GM19239 (cell line): ENCODE measurements at places on chromosomes 3 and 15.

DNA sequence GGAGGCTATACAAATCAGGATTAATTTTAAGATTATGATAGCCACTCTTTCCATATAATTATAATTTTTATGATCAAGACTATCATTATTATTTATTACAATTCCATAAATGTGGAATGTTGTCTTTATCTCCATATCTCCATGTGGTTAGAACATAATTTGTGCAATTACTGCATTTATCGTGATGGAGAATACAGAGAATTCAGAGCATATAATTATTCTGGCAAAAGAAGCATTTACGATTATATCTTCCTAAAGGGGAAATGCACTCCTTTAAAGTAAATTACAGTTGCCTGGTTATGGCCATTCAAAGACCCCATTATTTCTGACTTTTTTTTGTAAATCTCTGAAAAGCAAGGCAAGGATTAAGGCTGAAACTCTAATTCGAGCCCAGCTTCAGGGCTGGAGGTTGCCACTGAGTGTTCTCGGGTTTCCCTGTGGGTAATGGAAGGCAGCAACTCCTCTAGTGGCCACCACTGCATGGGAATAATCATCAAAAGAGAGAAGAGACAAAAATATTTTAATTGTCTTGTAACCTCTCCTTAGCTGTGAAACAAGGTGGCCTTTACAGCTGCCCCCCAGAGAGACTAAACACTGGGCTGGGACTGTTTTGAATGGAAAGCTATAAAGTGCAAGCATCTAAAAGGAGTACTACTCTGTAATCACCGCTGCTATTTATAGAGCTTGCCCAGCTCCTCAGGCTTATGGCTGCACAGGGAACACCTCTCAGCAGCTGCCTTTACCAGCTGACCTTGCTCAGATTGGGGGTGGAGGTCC is 59.8 kb upstream of the PRTG start:
- DNase-seq: no peak

GRCh38 chr3:171770689-171771620 is 39.3 kb downstream of the PLD1 start:
- DNase-seq: no peak

GRCh38 chr3:127410137-127410488 is 122.3 kb upstream of the PRR20G start:
- DNase-seq: no peak

GRCh38 chr3:23811185-23811527 is 5.4 kb downstream of the UBE2E1 start:
- DNase-seq: no peak

GRCh38 chr15:68258692-68259091 is 18.9 kb upstream of the FEM1B start:
- no peak for DNase-seq

- DNase-seq: no peak
These were observed 214.8 kb downstream of the KCNH8 start for GRCh38 chr3:19363071-19363470.

GRCh38 chr15:33454346-33454745 is 143.6 kb downstream of the RYR3 start:
- DNase-seq: no peak

- no peak for DNase-seq
These were observed 101.7 kb downstream of the LSM3 start for GRCh38 chr3:14280326-14280725.

- no peak for DNase-seq
These were observed 38.5 kb upstream of the TFRC start for GRCh38 chr3:196120291-196120951.

GRCh38 chr15:38672814-38673670 is 108.4 kb upstream of the RASGRP1 start:
- DNase-seq: no peak

DNA sequence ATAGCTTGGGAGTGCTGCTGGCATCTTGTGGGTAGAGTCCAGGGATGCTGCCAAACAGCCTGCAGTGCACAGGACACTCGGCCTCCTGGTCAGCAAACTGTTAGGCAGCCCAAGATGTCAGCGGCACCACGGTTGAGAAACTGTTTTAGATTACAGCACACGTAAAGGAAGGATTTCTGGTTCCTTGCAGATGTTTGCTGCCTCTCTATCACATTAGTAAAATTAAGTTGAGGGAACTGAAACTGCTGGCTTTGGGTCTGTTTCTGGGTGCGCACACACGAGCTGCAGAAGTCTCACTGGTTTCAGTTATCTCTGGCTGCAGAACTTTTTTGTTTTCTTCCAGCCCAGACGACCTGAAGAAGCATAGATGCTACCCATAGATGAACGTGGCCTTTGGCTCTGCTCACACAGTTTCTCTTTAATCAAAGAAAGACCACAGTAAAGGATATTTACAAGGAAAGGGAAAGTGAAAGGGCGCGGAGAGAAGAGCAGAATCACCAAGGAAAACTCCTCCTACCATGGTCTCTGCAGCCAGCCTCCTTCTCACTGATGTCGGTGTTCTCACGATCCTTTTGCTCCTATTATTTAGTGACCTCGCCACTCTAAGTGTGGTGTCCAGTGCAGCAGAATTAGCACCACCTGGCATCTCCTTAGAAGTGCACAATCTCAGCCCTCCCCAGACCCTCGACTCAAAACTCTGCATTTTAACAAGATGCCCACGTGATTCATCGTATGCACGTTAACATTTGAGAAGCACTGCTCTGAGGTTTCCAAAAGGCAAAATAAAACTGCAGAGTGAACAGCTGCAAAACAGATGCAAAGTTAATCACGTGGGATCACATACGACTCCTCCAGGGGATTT is 50.6 kb upstream of the AKAP13 start:
- peak; percentile 54 for DNase-seq

- DNase-seq: no peak
These were observed at the start of gene RBP2 for GRCh38 chr3:139476348-139476747. Gene RBP2, minus strand, starts transcription at chr3:139476516. Its CDS starts 57 bp downstream, at chr3:139476459.

DNA sequence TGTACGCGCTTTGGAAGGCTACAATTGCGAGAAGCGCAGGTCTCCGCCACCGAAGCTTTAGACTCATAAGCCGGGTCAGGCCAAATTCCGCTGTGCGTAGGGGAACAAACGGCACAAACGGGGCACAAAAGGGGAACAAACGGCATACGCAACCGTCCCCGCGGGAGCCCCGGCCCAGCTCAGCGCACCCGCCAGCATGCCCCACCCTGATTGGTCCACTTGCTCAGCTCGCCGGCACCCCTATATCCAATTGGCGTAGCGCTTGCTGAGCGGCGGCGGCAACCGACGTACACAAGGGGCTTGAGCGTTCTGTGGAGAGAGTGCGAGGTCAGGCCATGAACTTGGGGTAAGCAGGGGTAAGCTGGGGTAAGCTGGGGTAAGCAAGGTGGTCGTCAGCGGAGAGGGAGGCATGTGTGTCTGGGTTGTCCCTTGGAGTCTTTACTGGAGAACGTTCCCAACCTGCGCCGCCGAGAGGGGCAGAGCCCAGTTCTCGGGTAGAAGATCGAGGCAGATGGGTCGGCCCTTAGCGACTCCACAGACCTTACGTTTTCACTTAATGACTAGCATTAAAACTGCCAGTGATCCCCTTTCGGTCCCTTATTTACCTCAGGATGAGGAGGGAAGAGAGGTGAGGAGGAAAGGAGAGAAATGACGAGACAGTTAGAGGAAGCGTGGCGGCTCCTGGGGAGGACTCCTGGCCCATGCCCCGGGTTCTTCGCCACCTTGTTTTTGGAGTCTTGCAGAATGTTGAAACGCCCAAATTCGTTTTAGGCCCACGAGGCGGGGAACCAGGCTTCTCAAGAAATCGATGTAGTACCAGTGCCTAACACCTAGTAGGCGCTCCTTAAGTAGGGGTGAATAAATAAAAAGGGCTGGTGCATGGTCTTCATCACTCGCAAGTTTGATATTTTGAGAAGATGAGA is at the start of gene CCDC66:
Gene CCDC66 (plus strand): TSS at position 268 of the 923 bp plus-strand sequence. CDS start 68 bp downstream, at position 336.
- DNase-seq: peak; percentile 82

DNA sequence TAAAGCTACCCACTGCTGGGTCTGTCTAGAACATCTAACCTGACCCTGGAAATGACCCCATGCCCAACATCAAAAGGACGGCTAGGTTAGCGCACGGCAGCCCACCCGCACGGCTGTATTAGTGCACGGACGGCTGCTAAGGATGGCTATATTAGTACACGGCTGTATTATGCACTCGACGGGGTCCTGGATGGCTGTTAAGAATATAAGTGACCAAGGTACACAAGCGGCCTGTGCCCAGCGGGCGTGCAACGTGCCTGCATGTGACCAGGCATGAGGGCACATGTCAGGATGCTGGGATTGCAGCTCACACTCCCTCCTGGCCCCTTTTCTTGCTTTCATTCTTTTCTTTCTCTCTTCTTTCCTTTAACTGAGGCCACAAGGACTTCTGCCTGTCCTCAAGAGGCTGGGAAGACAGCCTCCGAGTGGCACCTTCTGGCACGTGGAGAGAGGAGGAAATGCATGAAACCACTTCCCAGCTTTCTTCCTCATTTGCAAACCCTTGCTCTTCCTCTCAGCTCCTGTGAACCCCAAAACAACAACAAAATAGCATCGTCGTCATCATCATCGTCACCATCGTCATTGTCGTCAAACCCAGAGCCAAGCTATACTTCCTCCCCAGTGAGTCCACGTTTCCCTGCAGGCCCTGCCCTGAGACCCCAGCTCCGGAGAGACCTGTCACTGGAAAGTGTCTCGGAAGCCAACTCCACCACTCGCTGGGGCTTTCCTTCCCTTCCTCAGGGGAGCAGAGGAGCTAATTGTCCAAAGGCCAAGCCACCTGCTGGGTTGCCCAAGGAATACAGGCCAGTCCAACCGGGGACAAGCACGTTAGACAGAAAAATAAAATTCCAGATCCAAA is 101.8 kb downstream of the CHSY1 start:
- no peak for DNase-seq

DNA sequence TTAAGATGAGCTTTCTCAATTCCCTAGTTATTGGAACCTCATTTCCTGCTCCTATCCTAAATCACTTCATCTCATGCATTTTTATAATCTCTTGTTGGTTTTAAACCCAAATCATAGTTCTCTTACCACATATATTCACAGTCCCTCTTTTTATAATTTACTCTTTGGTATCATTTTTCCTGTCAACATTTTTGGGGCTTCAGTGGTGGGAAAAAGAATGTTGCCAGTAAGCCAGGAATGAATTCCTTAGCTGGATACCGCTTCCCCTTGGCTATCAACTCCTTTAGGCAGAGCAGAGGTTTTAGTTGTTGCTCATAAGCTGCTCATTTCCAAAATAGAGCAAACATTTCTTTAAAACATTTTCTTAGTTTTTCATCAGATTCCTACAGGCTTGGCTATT is 112.3 kb downstream of the GALK2 start:
- DNase-seq: no peak
